ENCODE measurements at places on chromosomes 13 and 19.

DNA sequence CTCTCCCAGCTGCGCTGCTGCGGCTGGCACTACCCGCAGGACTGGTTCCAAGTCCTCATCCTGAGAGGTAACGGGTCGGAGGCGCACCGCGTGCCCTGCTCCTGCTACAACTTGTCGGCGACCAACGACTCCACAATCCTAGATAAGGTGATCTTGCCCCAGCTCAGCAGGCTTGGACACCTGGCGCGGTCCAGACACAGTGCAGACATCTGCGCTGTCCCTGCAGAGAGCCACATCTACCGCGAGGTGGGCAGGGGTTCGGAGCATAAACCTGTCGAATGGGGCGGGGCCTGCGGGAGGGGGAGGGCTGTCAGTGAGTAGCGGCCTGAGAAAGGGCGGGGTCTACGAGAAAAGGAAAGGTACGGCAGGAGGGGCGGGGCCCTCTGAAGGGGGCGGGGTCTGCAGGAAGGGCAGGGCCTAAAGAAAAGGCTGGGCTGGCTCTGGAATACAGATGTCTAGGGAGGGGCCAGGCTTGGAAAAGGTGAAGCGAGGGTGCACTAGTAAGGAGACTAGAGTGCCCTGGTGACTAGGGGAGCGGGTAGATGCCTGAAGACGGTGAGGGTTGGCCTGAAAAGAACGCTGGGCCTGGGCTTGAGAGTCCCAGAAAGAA lies 3.6 kb downstream of the CD37 start:
- peak; percentile 32 for DNase-seq

GRCh38 chr13:99436686-99437416 lies 64.4 kb upstream of the TM9SF2 start:
- peak; percentile 84 for DNase-seq

DNA sequence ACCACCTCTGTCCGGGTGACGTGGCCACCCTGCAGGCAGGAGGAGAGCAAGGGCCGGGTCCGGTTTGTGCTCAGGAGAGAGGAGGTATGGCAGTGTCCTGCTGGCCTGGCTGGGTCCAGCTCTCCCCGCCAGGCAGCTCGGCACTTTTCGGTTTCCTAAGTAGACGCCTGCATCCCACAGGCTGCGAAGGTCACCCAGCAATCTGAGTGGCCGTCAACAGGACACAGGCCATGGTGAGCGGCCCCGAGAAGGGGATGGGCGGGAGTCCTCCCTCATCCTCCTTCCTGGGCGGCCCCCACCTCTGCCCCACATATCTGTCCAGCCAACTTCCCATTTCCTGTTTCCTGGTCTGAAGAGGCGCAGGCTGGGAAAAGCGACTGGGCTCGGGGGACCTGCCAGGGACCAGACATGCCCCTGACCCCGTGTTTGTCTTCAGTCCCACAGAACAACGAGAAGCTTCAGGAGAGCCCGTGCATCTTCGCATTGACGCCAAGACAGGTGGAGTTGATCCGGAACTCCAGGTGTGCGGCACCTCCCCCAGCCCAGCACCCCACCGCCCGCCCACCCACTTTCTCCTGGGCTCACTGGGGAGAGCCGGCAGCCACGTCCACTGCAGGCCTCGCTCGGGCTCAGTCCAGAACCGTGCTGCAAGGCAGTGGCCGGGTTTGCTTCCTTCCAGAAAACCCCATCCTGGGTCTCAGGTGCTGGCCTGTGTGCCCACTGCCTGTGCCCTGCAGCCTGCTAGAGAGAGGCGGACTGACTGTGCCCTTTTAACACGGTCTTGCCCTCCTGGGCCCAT lies 16.3 kb downstream of the PIAS4 start:
- no peak for DNase-seq

DNA sequence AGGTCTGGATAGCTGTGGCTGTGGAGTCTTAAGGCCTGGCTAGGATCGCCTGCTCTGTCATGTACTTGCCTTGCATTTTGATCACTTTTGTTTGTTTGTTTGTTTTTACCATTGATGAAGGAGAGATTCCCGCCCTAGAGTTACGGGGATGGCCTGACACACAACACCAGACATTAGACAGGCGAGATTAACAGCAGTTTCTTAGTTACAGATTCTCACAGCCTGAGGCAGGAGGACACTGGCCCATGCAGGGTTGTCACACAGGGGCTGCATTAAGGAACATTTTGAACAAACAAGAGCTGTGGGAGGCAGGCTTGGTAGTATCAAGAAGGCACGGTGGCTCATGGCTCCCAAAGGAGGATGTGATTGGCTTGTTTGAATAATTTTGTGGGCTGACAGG lies 291.8 kb downstream of the HS6ST3 start:
- DNase-seq = no peak

- DNase-seq = peak; percentile 13
Observed at GRCh38 chr19:7595466-7596133, at the start of gene CAMSAP3. Gene CAMSAP3 (plus strand): TSS chr19:7595863. CDS start chr19:7596003, 140 bp downstream.

DNA sequence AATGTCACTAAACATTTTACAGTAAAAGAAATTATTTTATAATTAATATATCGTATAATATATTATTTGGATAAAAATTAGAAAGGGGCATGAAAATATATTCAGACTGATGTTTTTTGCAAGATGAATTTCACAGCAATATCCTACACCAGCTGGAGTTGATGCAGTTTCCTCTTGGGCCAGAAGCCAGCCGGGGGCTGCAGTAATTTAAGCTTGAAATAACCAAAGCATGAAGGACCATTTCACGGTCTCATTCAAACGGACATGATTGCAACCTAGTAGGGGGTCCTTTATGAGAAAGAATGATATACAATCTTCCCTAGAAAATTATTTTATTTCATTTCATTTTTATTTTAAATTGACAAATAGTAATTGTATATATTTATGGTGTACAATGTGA lies 797.2 kb upstream of the PCDH9 start:
- DNase-seq = no peak

DNA sequence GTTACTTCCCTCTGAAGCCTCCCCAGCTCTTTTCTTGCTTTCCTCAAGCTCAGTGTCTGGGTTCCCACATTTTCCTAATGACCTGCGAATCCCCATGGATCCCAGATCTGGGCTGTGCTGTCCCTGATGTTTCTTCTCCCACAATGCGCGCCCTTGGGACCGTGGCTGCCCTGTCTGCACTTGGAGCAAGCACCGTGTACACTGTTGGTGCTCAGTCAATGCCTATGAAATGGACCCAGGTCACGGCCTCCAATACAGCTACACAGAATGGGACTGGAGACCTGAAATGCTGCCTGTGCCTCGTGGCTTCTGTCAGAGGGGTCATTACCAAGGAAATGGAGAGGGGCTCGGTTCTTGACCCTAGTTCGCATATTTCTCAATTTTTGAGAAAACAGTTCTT lies 160.1 kb upstream of the SOX1 start:
- DNase-seq = no peak

GRCh38 chr19:33771384-33772101 lies 25.1 kb upstream of the KCTD15 start:
- DNase-seq = peak; percentile 51

DNA sequence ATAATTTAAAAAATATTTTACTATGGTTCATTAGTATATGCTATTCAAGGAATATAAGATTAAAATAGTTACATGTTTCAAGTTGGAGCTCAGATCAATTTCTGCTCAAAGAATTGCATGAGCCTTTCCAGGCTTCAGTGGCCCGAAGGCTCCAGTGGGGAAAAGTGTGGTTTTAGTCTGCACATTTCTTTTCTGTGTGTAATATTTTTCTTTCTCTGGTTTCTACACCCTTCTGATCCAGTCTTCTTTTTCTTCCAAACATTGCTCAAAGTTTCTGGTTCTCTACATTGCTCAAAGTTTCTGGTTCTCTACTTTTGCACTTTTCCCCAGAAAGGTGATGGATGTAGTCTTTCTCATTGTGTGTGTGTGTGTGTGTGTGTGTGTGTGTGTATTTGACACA lies 64.7 kb upstream of the OXGR1 start:
- DNase-seq = peak; percentile 52

- no peak for DNase-seq
Observed at GRCh38 chr19:12843999-12844732, 5.9 kb downstream of the MAST1 start.

GRCh38 chr19:57888107-57888559 lies 704 bp downstream of the ZNF814 start:
- no peak for DNase-seq

DNA sequence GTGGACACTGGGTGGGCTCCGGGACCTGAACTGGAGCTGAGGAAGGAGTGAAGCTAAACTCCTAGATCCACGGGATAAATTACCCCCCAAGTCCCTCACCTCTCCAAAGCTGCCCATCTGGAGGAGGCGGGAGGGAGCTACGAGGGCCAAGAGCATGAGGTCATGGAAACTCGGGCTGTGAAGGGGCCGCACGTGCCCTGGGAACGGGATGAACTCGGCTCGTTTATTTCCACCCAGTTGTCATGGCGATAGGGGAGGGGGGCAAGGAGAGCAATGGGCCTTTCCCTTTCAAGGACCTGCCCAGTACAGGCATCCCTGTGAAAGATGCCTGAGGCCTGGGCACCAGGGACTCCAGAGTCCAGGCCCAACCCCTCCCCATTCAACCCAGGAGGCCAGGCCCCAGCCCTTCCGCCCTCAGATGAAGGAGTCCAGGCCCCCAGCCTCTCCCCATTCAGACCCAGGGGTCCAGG lies 3.8 kb downstream of the PPP1R12C start:
- peak; percentile 80 for DNase-seq

DNA sequence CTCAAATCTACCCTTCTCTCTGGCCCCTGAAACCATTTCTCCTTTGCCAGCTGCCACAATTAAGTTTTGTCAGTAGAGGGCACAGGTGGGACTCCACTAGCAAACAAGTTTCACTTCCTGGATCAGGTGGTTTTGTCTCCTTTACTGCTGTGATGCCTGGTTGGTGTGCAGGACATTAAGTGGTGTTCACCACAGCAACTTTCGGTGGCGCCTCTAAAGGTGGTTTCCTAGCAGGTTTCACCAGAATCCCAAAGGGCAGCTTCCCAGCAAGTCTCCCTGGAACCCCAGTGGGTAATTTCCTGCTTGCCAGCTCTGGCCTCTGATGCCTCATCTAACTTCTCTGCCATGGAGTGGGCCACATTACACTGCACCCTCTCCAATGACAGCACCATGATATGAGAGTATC lies 16.6 kb downstream of the MED4 start:
- no peak for DNase-seq

- DNase-seq = peak; percentile 86
Observed at GRCh38 chr19:10238172-10238783, 7.1 kb upstream of the S1PR2 start.

DNA sequence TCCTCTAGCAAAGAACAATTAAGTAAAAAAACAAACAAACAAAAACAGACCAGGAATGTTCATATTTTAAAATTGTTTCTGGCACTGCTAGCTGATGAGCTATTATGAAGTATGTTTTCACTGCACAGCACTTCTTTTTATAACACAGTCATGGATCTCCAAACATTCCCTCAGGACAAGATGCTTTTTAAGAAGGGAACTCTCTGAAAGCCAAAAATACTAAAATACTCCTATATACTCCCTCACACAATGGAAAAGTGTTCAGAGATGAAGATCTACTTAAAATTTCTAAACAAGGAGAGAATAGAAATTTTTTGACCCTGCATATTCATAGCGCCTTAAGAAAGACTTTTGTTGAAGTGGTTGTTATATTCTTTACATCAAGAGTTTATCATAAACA lies 926.8 kb downstream of the DIAPH3 start:
- DNase-seq = no peak

DNA sequence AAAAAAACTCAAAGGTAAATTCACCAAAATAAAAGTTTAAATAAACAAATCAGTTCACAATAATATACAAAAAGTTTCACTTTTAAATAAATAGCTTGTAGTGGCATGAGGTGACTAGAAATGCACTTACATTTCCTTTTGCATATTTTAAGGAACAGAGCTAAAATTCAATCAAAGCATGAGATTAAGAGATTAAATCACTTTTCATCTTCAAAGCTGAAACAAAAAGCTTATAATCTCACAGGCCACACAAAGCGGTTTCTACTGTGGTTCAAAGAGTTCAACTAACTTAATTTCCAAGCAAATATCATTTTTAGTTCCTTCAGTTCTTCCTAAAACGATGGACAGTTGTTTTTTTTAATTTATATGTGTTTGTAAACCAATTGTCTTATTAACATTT lies 38.9 kb downstream of the TSC22D1 start:
- DNase-seq = no peak

DNA sequence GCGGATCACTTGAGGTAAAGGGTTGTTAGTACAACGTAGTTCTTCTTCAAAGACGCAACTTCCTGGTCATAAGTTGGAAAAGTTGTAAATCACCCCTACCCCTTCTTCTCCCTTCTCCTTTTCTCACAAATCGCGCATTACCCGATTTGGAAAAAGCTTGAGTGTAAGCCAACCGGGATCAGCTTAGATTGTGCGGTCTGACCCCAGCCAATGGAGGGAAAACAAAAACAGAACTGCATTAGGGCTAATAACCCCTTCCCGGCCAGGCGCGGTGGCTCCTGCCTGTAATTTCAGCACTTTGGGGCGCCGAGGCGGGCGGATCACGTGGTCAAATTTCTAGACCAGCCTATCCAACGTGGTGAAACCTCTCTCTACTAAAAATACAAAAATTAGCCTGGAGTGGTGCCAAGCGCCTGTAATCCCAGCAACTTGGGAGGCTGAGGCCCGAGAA lies 806 bp downstream of the ZNF90 start:
- peak; percentile 34 for DNase-seq

- no peak for DNase-seq
Observed at GRCh38 chr19:47878906-47879305, 7.2 kb downstream of the SULT2A1 start.

DNA sequence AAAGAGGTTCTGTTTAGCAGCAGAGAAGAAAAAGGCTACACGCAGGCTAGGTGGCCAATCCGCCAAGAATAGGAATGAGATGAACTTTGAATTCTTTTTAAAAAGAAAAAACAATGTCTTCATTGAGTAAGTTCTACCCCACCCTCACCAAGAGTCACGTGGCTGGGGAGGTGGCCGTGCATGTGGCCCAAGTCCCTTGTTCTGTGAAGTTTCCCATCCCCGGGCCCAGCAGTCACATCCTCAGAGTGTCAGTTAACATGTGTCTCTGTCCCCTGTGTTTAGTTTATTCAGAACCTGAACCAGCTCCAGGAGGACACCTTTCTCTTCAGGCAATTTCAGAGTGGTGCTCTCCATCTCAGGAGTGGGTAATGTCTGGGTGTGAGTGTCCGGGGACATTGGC lies 57.1 kb upstream of the MCF2L start:
- no peak for DNase-seq

DNA sequence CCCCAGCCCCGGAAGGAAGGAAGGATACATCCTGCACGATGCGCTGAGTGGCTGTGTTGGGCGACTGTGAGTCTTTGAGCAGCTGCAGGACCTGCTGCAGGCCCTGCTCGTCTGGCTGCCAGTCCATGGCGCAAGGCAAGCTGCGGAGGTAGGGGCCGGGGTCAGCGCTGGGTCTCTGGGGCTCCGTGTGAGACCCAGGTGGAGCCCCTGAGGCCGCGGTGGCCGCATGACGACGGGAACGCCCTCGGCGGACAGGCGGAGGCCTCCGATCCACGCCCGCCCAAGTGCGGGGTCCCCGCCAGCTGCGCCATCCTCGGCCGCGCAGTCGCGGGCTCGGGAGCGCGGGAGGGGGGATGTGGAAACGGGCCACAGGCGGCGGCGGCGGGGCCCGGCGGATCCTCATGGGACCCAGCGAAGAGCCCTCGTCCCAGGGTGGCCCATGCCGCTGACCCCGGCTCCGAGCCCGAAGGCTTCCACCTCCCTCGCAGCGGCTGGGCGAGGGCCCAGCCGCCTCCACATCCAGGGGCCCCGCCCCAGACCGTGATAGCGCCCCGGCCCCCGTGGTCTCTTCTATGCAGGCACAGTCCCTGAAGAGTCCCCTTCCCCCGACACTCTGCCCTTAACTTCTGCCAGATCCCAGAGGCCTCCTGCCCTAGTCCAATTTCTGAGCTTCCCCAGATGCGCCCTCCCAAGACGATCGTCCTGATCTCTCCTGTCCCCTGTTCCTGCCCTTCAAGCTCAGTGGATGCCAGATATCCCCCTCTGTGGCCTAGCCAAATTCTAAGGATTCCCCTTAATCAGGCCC lies 2.7 kb downstream of the TNPO2 start:
- DNase-seq = no peak
